ENCODE measurements at places on chromosomes 5 and 9.

DNA sequence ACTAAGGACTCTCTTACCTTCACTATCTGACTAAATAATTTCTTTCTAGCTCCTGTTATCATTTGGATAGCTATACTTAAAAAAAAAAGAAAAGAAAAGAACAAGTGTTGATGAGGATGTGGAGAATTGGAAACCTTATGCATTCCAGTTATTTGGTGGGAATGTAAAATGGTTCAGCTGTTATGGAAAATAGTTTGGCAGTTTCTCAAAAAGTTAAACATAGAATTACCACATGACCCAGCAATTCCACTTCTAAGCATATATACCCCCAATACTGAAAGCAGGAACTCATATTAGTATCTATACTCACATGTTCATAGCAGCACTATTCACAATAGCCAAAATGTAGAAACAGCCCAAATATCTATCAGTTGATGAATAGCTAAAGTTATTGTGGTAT, 61.1 kb downstream of the GNA14 start:
- DNase-seq = no peak

DNA sequence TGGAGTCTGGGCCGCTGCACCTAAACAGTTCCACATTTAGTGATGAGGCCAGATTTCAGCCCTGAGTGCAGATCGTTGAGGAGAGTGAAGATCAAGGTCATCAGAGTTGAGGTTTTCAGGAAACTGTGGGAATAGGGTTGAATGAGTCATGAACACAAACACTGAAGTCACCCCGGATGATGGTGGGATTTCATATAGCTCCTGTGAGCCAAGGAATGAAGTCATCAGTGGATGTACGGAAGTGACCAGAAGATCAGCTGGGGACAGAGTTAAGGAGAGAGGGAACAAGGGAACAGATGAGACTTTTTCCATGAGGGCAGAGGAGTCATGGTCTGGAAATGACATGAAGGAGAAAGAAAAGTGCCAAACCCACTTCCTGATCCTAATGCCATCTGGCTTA, 36.5 kb downstream of the PALM2AKAP2 start:
- DNase-seq = no peak

GRCh38 chr9:98958271-98958984, 14.7 kb downstream of the COL15A1 start:
- no peak for DNase-seq

GRCh38 chr5:8418049-8418426, 549.1 kb downstream of the MTRR start:
- DNase-seq = no peak

DNA sequence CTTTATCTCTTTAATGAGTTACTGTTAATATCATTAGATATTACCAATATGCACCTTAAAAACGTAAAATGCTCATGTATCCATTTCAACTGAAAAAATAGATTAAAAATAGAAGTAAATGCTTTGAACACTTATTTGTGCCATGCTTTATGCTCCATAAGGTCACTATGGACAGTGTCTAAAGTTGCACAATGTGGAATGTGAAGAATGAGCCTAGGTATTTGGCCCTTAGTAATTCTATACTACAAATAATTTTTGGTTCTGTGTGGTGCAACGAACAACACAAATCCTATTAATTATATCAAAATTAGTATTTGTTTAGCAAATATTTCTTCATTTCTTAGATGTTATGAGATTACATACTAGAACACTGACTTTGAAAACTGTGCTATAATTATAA, 469.9 kb upstream of the TUSC1 start:
- no peak for DNase-seq

- no peak for DNase-seq
Observed at GRCh38 chr9:81473708-81474107, 215.6 kb downstream of the TLE1 start.

- no peak for DNase-seq
Observed at GRCh38 chr9:113665756-113666155, 202.2 kb downstream of the RGS3 start.

- no peak for DNase-seq
Observed at GRCh38 chr9:28232686-28233085, 659.4 kb upstream of the C9orf72 start.

DNA sequence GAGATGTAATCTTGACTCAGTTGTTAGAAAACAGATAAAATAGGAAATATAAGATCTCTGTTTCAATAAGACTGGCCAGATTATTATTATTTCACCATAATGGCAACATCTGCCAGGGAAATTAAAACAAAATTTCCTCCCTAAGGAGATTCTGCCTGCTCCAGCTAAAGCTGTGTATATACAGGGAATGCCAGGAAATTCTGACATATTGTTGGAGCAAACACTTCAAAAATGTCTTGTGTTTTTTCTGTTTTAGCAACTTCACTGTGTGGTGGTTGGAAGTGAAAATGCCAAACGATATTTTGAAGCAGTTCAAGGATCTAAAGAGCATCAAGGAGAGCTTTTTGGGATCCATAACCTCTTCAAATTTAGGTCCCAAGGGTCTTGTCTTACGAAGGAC, 90.8 kb downstream of the ERCC6L2 start:
- no peak for DNase-seq

DNA sequence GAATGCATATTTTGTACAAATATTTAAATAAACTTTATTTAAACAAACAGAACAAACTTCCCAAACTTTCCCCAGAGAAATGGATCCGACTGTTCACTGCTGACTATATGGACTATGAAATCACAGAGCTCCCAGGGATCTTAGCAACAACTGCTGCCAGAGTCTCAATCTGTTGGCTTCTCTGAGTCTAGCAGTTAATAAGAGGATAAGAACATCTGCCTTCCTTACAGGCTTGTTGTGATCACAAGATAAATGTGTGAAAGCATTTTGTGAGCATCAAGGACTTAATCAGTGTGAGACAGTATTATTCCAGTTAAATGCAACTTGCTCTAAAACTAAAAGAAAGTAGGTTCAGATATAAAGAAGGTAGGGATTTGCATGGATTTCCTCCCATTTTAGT, 31.4 kb upstream of the MYOT start:
- no peak for DNase-seq

DNA sequence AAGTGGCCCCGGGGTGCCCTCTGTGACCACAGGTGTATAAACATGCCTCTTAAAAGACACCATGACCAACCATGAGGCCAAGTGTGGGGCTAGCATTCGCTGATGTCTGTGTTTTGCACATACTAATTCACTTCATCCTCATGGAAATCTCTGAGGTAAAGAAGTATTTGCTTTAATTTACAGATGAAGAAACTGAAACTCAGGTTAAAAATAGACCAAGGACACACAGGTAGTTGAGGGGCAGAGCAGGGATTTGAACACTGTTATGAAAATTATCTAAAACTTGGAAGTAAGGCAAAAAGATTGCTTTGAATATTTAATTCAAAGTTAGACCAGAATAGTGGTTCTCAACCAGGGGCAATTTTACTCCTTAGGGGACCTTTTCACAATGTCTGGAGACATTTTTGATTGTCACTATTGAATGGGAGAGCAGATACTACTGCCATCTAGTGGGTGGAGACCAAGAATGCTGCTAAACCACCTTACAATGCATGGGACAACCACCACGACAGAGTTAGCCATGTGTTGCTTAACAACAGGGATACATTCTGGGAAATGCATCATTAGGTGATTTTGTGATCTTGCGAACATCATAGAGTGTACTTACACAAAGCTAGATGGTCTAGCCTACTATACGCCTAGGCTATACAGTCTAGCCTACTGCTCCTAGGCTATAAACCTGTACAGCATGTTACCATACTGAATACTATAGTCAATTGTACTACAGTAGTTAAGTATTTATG, 8.0 kb upstream of the FXN start:
- DNase-seq = peak; percentile 30

DNA sequence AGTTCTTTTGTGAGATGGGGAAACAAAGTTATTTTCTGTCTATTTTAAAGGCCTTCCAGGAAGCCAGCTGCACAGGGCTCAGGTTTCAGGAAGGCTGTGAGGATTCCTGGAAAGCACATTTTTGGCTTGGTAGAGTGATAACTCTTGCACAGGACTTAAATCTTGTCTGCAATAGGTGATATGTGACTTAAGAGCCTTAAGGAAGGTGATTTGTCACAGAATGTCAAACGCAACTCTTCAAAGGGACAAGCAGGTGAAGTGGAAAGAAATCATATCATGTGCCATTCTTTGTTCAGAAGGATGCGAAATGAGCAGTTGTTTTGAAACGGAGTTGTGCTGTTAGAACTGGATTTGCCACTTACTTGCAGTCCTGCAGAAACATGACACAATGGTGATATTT, 459.3 kb downstream of the MAT2B start:
- DNase-seq = no peak

DNA sequence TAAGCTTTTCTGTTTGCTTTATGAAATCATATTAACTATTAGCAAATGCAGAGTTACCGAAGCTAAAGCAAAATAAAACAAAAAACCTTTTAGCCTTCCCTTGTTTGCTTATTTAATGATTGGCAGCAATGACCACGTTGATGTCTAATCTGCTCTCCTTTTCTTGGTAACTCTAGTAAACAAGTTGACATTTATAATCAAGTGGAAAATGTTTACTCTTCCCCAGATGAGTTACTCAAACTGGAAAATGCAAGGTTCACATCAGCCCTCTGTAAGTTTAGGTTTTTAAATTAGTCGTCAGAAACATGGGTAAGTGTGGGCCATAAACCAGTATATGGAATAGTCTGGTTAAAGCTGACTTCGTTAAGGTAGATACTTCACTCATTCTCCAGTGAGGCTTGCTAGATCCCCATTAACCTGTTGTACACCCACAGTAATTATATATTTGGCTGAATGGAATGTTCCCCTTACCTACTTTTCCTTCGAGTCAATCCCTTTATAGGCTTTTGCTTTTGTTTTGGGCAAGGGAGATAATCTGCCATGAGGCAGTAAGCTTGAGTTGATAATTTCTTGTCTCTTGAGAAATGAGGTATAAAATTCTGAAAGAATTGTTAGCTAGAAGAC, 100.9 kb downstream of the GDNF start:
- no peak for DNase-seq

GRCh38 chr5:78589923-78590322, 58.6 kb downstream of the LHFPL2 start:
- DNase-seq = no peak

GRCh38 chr9:109166771-109167601, at the start of gene FRRS1L:
FRRS1L (minus strand) TSS chr9:109167249; CDS start chr9:109167138, 111 bp downstream.
- no peak for DNase-seq

DNA sequence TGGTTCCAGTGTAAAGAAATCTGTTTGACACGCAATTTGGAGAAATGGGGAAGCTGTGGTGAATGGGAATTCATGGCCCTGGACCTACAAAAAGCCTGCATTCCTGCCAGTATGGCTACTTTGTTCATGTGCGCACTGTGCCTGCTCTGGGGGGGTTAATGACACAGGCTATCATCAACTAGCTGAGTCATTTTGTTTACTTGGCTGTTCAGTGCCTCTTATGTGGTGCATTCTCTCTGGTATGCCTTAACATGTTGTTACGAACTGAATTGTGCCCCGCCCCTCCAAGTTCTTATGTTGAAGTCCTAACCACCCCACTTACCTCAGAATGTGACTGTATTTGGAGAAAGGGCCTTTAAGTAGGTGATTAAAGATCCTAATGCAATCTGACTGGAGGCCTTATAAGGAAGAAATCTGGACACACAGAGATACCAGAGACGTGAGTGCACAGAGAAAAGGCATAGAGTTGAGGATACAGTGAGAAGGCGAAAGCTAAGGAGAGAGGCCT, 20.4 kb upstream of the UBAP1 start:
- no peak for DNase-seq

DNA sequence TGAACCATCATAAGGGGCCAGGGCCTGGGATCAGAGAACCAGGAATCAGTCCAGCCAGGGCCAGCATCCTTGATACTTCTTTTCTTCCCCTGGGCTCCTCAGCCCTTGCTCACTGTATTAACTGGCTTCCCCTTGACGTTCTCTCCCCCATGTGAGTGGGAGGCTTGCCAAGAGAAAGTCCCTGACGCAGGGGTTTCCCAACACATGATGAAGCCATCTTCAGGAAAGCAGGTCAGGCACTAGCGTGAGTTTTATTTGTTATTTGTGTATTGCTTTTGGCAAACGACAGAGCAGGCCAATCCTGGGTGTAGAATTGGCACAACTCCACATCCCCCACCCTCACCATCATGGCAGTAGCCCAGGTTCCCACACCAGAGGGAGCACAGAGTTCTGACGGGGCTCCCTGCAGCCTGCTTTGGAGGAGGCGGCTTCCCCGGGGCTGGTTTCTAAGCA, 165.5 kb upstream of the NFIL3 start:
- DNase-seq = no peak

GRCh38 chr5:139494832-139495231, 12.3 kb upstream of the STING1 start:
- no peak for DNase-seq

GRCh38 chr9:105967797-105968196, 273.5 kb downstream of the TMEM38B start:
- DNase-seq = no peak

DNA sequence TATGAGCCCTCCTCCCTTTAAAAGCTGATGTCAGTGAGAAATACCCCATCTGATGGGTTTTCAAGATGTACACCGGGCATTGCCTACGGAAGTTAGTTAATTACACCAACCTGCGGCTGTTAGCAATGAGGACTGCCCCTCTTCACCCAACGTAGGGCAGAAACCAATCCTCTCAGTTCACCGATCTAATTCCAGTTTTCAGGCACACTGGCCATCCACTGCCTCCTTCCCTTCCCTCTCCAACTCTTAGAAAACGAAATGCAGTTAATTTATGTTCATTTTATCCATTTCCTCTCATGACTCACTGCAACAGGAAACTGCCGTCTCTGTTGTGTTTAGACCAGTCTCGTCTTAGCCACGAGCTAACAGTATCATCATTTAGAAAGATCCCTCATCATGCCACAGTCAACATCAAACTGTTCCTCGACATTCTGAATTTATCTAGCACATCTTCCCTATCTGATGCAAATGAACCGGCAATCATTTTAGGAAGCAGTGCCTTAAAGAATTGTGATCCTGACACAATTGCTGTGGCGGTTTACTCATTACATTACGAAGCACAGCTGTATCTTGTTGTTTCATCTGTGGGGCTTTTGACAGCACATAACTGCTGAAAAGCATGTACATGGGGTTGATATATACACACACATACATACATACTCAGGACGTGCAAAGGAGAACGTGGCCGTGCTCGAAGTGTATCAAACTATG, 168.6 kb downstream of the EFNA5 start:
- DNase-seq = no peak

DNA sequence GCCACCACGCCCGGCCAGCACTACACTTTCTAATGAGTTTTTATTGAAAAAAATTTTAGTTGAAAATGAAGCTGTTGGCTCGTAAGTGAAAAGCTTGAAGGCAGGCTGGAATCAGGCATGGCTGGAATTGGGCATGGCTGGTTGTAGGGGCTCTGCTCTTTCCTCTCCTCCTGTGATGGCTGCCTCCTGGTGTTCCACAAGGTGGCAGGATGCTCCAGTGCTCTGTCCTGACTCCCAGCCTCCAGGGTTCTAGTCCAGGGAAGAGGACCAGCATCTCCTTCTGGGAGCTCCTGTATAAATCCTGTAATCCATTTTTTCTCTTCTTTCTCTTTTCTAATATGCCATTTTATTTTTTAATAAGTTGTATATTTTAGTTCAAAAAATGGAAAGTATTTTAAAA, 57.2 kb upstream of the DHFR start:
- no peak for DNase-seq

Measured in activated gamma-delta T cell treated with Interleukin-2 at 50 U/mL for 16 hours (primary cell).